ENCODE measurements at places on chromosomes 4 and X. TPM values are rescaled to one million over a fixed set of nuclear protein-coding genes. Genes with fewer than 3 reads are reported as not detected.

RASGEF1B gene
- 3.9 TPM for total RNA-seq

PNMA6F gene
- not detected for total RNA-seq

DNA sequence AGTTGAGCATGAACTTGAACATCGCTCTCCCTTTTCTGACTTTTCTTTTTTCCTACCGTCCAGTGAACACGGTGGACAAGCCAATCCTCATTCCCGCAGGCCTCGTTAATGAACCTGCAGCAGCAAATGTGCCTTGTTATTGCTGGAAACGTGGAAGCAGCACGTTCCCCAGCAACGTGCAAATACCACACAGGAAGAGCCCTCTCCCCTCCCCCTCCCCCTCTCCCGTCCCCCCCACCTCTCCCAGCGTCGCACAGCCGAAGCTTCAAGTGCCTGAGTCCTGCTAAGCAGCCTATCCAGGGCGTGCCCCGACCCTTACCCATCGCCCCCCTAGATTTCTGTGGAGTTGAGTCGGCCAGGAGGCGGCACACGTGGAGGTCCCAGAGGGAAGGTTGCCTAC, 219.9 kb downstream of the BCOR start:
- no peaks in the 10 kb centered on the region for H3K27me3 ChIP-seq
- no peak for DNase-seq
- H3K4me1 ChIP-seq, result peaks cover 32% of the 10 kb centered on the region
- H3K27ac ChIP-seq, result no peak overlapping the region
- H3K4me3 ChIP-seq, result no peak overlapping the region
- peaks cover 5% of the 10 kb centered on the region for H3K36me3 ChIP-seq

- DNase-seq, result no peak
- H3K4me3 ChIP-seq, result no peak overlapping the region
- no peak overlapping the region for H3K27ac ChIP-seq
- no peaks in the 10 kb centered on the region for H3K36me3 ChIP-seq
- no peaks in the 10 kb centered on the region for H3K4me1 ChIP-seq
Measured at GRCh38 chr4:6392407-6392806, 80.0 kb downstream of the PPP2R2C start.

DNA sequence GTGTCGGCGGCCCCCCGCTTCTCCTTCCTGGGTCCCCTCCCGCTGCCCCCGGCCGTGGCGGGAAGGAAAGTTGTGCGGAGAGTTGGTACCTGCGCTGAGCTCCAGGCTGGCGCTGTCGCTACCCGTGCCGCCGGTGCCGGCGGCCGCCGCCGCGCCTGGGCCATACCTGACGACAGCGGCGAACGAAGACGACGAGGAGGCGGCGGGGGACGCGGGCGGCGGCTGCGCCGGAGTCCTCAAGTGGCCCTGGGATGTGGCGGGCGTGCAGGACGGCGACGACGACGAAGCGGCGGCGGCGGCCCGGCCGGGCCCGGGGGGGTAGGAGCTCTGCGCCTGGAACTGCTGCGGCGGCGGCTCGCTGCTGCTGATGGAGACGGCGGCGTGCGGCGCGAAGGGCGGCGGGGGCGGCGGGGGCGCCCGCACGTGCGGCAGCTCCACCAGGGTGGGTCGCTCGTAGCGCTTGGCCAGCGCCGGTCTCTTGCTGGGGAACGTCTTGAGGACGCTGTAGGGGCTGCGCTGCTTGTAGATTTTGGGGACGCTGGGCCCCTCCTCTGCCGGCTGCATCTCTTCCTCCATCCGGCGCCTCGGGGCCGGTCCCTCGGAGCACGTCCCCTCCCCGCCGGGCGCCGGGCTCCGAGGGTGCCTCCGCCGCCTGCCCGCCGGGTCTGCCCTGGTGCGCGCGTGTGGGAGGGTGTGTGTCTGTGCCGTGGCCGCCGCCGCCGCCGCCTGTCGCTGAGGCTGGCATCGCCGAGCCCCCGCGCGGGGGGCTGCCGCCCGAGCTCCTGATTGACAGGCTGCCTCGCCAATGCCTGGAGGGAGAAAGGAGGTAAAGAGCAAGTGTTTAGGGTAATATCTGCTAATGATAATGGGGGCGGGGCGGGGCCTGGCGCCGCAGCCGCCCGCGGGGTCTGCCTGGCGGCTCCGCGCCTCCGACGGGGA, 618 bp downstream of the BEND4 start:
- peak overlapping the region; percentile 93 for H3K4me3 ChIP-seq
- peaks cover 16% of the 10 kb centered on the region for H3K36me3 ChIP-seq
- no peak for DNase-seq
- H3K27ac ChIP-seq, result no peak overlapping the region

DNA sequence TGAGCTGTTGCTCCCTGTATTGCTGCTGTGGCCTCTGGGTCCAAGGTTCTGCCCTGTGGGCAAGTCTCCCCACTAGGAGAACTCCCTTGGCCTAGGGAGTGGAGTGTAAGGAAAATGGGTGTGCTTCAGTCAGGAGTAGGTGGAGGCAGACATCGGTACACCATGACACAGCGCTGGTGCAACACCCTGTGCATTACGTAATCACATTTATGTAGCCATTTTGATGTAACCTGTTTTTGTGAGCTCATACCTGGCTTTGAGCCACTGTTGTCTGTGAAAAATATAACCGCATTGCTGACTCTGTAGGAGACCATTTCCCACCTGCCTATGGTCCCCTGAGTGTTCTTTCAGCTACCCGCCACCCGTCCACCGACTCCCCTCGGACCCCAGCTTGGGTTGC, 700.5 kb upstream of the AGA start:
- H3K4me3 ChIP-seq, result no peak overlapping the region
- no peaks in the 10 kb centered on the region for H3K4me1 ChIP-seq
- H3K36me3 ChIP-seq, result no peaks in the 10 kb centered on the region
- no peak overlapping the region for H3K27ac ChIP-seq
- no peak for DNase-seq

- no peaks in the 10 kb centered on the region for H3K36me3 ChIP-seq
- H3K27ac ChIP-seq, result no peak overlapping the region
- H3K27me3 ChIP-seq, result no peaks in the 10 kb centered on the region
- H3K4me1 ChIP-seq, result no peaks in the 10 kb centered on the region
- no peak for DNase-seq
Measured at GRCh38 chrX:32268207-32268606, 943.1 kb downstream of the DMD start.

DNA sequence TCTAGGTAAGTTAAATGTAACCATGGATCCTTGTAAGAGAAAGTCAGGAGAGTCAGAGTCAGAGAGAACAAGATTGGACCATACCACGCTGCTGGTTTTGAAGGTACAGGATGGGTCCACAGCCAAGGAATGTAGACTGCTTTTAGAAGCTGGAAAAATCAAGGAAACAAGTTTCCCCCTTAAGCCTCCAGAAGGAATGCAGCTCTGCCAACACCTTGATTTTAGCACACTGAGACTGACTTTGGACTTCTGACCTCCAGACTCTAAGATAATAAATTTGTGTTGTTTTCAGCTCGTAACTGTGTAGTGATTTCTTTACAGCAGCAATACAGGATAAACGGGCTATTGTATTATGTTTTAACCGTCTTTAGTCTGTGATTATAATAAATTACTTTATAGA, 108.0 kb upstream of the USP38 start:
- H3K36me3 ChIP-seq, result no peaks in the 10 kb centered on the region
- no peaks in the 10 kb centered on the region for H3K4me1 ChIP-seq
- H3K27ac ChIP-seq, result no peak overlapping the region
- H3K27me3 ChIP-seq, result no peaks in the 10 kb centered on the region

Measured in natural killer cell treated with Interleukin-12 subunit alpha and Interleukin-12 subunit beta and Interleukin-15 and Interleukin-18, amount 100 ng/mL, for 72 hours (primary cell).